Mammary epithelial cell (primary cell): ENCODE measurements at places on chromosomes 3 and 15.

- DNase-seq = no peak
Observed at GRCh38 chr15:78193731-78194567, 40.4 kb downstream of the ACSBG1 start.

GRCh38 chr3:53426918-53427317, 67.5 kb upstream of the CACNA1D start:
- DNase-seq = no peak

DNA sequence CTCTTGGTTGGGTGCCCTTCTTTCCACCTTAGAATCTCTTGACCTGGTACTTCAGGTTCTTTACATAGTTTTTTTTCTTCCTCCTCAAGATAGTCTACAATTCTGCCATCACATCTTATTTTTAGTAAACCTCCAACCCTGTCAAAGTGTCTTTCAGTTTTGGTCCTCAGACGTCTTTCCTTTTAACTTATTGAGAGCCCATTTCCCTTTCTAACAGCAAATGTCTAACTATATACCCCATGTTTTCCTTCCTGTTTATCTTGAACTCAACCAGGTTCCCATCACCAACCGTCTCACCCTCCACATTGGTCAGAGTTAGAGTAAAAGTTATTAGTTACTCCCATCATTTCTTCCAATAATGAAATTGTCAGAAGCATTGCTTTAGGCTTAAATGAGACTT, 10.4 kb downstream of the KBTBD12 start:
- no peak for DNase-seq

DNA sequence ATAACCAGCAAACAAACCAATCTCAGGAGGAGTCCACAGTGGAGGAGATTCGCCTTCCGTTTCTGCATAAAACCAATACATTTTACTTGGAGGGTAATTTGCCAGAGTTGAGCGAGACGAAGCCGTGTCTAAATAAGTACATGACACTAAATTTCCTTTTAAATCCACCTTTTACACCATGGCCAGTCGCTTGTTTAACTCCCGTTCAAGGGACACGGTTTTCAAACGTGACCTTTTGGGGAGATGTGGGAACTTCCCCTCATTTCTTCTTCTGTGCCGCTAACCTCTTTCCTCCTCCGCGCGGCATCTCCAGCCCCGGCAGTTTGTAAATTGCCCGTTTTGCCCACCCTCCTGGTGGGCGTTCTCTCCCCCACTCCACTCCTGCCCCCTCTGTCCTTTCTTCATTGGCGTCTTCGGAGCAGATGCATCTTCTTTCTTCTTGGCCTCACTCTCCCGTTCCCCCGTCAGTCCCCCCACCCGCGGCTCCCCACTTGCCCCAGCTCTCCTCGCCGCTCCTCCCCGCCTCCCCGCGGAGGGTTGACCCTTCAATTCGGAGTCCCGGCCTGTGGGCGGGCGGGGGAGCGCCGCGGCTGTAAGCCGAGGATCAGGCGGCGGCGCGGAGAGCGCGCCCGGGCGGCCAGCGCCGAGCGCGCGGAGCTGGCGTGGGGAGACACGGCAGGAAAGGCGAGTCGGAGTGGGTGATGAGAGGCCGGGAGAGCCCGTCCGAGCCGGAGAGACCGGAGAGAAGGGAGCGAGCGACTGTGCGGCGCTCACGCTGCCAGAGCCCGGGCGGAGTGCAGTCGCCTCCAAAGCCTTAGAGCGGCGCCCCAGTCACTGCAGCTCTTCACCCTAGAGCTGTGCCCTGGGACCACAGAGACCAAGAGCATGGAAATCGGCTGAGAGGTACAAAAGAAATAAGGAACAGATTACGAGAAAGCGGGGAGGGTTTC, at the start of gene NLGN1:
Gene NLGN1, plus strand, starts transcription at position 584 of the 950 bp plus-strand sequence.
- peak; percentile 1 for DNase-seq
